ENCODE measurements at places on chromosomes 12 and 14.

DNA sequence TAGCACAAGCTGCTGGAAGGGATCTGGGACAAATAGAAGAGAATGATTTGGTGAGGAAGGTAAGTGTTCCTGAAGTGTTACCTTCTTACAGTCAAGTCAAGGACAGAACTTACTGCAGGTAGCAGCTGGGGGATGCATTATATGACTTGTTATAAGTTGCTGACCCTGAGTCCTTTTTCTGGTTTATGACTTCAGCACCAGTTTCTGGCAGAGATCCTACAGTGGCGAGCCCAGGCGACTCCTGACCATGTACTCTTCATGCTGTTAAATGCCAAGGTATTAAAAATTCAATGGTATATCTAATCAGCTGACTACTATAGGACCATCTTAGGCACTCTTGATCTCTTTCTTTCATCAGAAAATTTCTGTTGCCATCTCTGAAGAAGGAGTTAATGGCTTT, 45.1 kb upstream of the ATF1 start:
- no peak for DNase-seq

DNA sequence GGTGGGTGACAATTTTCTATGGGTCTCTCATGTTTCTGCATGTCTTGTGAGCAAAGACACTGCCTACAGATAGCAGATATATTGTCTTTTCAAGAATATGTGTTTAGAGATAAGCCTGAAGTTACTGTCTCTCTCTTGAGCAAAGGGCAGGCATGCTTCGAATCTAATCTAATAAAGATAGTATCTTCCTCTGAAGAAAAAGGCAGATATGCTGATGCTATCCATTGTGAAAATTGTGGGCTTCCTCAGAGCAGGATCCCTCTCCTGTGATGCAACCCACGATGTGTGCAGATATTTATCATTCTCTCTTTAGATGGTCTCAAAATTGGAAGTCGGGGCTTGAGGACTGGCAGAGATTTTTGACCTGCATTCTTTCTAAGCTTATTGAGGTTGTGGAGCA, 187.0 kb downstream of the DACT1 start:
- DNase-seq: no peak

GRCh38 chr14:95191445-95192199, 34.3 kb upstream of the DICER1 start:
- DNase-seq: no peak

DNA sequence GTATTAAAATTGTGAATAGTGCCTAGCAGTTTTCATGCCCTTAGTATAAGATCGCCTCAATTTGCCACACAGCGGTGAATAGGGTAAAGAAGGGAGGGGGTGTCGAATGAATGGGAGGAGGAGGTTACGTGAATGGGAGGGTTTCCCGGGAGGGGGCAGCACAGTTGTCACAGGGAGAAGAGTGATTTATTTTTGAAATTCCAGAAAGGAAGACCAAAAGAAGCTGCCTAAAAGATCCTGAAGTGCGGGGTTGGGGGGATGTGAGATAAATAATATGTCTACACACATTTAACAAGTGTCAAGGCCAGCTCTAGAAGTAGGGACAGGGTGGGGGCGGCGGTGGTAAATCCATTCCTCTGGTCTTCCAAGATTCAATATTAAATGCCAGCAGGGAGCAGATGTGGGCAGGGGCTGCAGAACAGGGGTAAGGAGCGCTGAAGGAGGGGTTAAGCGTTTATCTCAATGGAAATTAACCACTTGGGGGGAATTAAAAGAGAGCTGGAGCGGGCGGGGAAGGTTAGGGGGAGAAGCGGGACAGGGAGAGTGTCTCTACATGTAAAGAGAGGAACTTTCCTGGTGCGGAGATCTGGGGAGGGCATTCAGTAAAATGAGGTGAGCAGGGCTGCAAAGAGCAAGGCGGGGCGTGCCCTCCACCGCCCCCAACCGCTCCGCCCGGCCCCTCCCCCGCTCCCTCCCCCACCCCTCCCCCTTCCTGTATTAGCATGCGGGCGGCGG, 867 bp downstream of the C12orf42 start:
- DNase-seq: no peak

DNA sequence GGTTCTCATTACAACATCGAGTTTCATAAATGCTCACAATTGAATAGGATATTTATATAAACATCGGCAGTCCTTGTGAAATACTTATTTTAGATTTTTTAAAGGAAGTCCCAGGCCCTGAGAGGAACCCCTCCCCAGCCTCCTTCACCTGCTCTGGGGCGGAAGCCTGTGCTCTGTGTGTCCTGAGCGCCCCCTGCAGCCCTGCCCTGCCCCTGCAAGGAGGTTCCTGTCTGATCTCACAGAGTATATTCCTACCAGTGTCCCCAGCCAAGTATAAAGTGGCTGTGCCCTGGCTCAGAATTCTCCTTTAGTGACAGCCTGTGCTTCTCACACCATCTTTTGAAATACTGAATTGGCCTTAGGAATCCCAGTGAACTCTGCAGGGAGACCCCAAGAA, 659.5 kb downstream of the TMEM121 start:
- DNase-seq: peak; percentile 58

DNA sequence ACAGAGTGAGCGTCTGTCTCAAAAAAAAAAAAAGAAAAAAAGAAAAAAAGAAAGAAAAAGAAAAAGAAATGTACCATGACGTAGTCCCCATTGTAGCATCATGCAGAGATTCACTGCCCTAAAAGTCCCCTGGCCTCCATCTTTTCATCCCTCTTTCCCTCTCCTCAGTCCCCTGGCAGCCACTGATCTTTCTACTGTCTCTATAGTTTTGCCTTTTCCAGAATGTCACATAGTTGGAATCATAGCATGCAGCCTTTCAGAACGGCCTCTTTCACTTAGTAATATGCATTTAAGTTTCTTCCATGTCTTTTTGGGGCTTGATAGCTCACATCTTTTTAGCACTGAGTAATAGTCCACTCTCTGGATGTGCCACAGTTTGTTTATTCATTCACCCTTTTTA, 60.5 kb upstream of the NCOR2 start:
- DNase-seq: no peak

DNA sequence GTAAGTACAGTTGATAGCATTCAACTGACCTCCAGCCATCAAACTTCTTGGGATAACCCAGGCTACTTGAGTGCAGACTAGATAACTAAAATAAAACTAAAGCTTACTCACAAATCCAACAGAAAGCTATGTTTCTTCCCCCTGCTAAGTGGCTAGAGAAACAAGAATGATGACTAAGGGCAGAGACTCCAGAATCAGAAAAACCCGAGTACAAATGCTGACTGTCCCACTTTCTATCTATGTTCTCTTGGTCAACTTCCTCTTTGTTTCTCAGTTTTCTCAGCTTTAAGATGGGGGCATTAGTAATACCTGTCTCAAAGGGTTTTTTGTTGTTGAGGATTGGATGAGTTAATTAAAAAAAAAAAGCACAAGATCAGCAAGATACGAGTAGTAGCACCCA, 6.1 kb upstream of the NUAK1 start:
- DNase-seq: no peak

- no peak for DNase-seq
These were observed 220.5 kb upstream of the ATXN7L3B start for GRCh38 chr12:74317078-74317601.

- no peak for DNase-seq
These were observed 2.1 kb downstream of the KCNC2 start for GRCh38 chr12:75207338-75208083.

DNA sequence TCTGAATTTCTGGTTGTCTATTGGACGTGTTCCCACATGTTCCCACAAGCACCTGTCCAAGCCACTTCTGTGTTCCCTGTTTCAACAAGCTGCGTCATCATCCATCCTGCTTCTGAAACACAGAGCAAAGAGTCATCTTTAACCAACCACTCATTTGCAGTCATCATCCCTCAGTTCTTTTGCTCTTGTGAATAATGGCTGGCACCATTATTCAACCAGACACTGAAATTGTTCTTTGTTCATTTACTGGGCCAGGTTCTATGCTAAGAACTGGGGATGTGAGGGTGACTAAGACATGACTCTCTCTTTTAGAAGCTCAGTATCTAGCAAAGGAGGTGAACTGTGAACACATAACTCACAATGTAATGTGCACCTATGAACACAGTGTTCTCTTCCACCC, 40.7 kb upstream of the ANO4 start:
- DNase-seq: no peak

DNA sequence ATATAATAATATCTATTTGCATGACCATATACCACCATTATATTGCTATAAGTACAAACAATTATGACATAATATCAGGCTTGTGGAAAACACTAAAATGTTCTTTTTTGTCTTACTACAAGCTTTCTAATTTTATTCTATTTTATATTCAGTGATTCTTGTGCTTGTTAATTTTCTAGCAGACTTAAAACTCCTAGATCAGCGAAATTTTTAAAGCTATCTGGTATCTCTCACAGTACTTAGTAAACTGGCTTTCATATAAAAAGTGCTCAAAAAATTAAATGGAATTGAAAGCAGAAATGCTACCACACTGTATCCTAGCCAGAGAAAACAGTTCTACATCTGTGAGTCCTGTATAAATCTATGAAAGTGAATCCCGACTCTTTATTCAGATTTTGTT, 105.3 kb downstream of the PAX9 start:
- no peak for DNase-seq

GRCh38 chr14:31024577-31025366, 677 bp upstream of the AP4S1 start:
- no peak for DNase-seq

- DNase-seq: no peak
These were observed 433.0 kb downstream of the LRIG3 start for GRCh38 chr12:58487255-58487654.

DNA sequence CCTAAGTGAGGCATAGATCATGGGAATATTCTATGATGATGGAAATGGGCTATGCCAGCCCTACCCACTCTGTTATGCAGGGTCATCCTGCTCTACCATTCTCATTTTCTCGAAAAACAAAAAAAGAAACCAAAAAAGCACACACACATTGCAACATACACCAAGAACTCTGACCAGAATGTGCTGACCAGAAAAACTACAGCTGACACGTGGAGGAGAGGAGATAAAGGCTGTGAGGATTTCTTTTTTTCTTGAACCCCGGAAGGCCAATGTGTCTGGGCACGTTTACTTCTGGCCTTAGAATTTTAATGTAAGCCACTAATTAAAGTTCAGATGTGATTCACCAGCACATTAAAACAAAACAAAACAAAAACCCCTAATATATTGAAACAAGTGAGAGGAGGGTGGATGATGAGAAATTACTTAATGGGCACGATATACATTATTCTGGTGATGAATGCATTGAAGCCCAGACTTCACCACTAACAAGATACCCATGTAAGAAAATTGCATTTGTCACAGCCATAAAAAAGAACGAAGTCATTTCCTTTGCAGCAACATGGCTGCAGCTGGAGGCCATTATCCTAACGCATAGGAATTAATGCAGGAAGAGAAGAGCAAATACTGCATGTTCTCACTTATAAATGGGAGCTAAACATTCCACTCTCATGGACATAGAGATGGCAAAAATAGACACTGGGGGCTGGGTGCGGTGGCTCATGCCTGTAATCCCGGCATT, 66.3 kb upstream of the PLEKHG3 start:
- DNase-seq: no peak

GRCh38 chr12:111248236-111249017, 120.5 kb downstream of the PHETA1 start:
- DNase-seq: no peak

- DNase-seq: no peak
These were observed 90.1 kb upstream of the FLRT2 start for GRCh38 chr14:85439696-85440328.

- DNase-seq: no peak
These were observed 53.3 kb upstream of the NR2C1 start for GRCh38 chr12:95126736-95127135.

GRCh38 chr12:106999446-106999845, 12.5 kb upstream of the MTERF2 start:
- no peak for DNase-seq

DNA sequence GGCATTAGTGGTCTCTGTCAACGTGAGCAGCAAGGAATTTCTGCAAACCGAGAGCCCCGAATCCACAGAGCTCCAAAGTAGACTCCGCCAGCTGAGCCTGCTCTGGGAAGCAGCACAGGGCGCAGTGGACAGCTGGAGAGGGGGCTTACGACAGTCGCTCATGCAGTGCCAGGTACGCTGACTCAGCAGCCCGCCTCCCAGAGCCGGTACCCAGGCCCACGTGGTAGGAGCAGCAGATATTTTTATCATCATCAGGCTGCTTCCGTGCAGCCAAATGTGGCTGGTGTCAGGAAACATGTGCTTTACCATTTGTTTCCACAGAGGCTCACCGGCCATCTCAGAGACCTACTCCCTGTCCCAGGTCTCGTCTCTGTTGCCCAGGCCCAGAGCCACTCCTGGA, 73.7 kb downstream of the ESR2 start:
- no peak for DNase-seq

DNA sequence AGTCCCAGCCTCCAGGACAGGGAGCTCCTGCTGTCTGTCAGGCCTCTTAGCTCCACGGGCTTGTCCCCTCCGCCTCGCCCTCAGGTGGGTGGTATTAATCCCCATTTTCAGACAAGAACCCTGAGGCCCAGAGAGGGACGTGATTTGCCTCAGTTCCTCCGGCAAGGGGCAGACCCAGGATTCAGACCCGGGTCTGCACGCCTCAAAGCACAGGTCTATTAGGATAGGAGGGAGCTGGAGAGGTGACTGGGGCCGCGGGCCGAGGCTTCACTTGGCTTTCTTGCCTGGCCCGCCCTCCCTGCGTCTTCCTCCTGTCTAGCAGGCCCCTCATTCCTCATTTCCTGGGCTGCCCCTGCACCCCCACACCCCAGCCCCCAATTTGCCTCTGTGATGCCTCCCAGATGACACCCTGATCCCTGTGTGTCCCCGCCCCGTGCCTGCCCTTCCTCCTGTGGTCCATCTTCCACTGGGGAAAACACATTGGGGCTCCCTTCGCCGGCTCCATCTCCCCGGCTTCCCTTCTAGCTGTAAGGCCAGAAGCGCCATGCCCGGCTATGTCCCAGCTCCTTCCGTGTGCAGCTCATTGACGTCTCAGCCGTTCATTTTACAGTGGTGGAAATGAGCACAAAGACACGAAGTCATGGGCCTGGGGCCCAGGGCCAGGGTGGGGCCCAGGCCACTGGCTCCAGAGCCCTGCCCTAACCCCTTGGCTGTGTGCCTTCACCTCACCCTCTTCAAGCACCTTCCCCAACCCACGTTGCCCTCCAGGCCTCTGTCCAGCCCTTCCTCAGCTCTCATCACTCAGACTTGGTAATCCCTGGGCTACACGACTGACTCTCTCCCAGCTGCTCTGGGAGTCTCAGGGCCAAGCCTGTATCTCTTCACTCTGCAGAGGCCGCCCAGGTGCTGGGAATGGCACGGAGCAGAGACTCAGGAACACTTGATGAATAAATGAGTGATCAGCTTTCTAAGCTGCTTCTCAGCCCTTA, 15.5 kb upstream of the CYP46A1 start:
- DNase-seq: no peak

- DNase-seq: no peak
These were observed 140.1 kb downstream of the ALG10B start for GRCh38 chr12:38456537-38457120.

DNA sequence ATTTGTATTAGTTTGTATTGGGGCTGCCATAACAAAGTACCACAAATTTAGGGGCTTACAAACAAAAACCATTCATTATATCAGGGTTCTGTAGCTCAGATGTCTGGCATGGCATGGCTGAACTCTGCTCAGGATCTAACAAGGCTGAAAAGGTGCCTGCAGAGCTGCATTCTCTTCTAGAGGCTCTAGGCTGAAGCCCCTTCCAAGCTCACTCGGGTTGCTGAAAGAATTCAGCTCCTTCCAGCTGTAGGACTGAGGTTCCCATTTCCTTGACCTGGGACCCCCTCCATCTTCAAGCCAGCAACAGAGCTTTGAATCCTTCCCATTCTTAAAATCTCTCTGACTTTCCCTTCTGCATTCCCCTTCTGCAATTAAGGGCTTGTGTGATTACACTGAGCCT, 90.7 kb downstream of the NUAK1 start:
- DNase-seq: no peak

- DNase-seq: no peak
These were observed 780 bp downstream of the SERPINA4 start for GRCh38 chr14:94562022-94562421.
